ENCODE measurements at places on chromosomes 5 and 9.

GRCh38 chr5:57911438-57911837 lies 428.8 kb upstream of the ACTBL2 start:
- DNase-seq = no peak

GRCh38 chr9:79623799-79624721 lies 52.3 kb downstream of the TLE4 start:
- no peak for DNase-seq

DNA sequence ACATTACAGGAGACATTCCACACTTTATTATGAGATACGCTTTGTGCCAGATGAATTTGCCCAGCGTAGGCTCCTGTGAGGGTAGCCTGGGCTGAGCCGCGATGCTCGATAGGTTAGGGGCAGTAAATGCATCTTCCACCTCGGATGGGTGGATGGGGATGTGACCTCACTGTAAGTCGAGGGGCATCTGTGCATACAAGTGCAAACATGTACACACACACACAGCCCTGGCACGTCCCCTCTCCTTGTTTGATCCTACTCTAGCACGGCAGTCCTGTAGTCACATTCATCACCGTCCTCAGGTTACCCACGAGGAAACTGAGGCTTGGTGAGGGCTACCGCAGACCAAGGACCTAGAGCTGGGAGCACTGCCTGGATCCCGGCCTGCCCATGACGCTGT lies 166.8 kb downstream of the COL23A1 start:
- DNase-seq = no peak

DNA sequence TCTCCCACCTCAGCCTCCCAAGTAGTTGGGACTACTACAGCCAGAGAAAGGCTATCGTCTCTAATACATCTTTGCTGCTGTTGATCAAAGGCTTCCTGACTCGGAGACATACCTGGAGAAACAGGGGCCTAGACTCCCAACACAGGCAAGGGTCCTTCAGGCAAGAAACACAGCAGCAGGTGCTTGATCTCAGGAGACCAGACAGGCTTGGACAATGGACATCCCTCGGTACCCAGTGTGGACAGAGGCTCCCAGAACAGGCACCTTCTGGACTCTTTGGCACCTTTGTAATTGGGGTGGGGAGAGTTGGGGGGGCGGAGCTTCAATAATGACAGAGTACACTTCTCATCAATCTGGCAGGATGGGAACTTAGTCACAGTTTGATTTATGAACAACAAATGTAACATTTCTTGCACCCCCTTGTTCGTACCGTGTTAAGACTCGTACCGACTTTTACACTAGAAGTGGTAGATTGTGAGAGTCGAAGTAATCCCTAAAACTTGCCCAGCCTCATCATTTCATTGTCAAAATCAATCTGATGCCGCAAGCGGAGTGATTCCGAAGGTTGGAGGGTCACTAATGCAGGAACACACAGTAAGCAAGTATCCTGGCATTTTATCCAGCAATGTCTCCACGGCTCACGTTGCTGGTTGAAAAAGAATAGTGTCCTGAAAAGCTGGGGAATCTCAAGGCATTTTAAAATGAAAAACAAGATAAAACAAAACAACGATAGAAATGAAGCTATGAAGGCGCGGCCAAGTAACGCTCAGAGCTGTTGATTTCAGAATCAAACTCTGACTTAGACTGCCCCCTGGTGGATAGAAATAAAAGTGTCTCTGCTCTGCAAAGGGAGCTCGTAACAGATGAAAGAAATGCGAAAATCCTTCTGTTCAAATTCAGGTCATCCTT lies 46.4 kb upstream of the STK32A start:
- DNase-seq = no peak

DNA sequence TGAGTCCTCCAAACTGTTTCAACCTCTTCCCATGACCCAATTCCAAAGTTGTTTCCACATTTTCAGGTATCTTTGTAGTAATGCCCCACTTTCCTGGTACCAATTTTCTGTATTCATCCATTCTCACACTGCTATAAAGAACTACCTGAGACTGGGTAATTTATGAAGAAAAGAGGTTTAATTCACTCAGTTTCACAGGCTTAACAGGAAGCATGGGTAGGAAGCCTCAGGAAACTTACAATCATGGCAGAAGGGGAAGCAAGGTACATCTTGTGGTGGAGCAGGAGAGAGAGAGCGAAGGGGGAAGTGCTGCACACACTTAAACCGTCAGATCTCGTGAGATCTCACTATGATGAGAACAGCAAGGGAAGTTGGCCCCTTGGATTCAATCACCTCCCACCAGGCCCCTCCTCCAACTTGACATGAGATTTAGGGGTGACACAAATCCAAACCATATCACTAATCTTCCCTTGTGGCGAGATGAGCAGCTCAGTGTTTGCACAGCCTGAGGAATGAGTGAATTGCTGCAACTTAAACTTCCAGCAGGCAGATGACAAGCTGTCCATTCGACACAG lies 42.9 kb downstream of the TRIP13 start:
- no peak for DNase-seq

DNA sequence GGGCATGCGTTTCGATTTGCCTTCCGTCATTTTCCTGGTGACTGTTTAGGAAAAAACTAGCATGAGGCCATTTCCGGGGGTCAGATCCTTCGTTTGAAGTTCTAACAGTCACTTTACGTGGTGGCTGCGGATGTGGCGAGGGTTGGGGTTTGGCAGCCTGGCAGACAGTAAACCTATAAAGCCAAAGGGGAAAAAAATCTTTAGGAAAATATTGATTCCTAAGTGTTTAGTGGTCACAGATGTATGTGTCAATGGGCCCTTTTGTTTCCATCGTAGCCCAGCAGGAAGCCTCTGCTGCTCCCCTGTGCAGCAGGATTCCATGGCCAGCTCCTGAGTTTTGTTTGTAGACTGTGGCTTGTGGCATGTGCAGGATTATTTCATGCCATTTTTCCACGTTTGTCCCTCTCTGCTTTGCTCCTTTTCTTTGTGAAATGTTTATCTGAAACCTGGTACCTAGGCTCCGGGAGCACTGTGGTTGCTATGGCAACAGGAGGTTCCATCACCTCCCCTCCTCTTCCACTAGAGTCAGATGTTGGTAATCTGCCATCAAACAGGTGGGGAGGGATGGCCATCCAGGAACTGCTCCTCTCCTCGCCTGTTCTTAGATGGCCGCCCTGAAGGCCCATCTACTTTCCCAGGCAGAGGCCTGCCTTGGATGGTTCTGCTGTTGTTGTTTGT lies 202.3 kb downstream of the AOPEP start:
- DNase-seq = no peak

DNA sequence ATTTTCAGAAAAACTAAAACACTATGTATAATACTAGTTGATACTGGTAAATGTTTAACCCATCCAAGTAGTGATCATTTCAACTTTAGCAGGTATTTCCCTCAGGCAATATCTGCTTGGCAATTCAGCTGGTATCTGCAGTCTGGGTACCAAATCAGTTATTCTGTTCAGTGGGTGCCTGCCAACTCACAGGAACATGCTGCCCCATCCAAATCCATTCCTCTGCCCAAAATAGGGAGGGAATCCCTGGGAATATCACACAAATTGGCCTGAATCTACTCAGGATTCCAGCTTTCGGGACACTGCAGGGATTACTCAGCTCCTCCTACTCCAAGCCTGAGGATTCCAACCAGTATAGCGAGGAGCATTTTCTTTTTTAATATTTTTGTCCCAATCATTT lies 61.7 kb upstream of the PDE4D start:
- DNase-seq = no peak

DNA sequence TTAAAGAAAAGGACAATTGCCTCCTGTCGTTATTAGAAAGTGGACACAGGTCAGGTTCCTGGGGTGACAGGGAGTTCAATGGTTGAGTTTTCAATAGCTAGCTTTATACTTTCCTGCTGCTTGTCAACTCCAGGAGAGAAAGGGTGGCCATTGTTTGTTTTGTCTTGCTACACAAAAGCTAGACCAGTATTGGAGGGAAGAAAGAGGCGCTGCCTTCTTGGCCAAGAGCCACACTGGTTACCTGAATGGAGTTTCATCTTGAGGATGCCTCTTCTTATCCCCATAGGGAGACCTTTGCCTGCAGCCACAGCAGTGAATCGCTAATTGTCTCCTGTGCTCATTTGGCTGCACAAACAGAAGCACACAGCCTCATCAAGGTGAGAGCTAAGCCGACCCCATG lies 279.4 kb upstream of the GRIA1 start:
- no peak for DNase-seq

DNA sequence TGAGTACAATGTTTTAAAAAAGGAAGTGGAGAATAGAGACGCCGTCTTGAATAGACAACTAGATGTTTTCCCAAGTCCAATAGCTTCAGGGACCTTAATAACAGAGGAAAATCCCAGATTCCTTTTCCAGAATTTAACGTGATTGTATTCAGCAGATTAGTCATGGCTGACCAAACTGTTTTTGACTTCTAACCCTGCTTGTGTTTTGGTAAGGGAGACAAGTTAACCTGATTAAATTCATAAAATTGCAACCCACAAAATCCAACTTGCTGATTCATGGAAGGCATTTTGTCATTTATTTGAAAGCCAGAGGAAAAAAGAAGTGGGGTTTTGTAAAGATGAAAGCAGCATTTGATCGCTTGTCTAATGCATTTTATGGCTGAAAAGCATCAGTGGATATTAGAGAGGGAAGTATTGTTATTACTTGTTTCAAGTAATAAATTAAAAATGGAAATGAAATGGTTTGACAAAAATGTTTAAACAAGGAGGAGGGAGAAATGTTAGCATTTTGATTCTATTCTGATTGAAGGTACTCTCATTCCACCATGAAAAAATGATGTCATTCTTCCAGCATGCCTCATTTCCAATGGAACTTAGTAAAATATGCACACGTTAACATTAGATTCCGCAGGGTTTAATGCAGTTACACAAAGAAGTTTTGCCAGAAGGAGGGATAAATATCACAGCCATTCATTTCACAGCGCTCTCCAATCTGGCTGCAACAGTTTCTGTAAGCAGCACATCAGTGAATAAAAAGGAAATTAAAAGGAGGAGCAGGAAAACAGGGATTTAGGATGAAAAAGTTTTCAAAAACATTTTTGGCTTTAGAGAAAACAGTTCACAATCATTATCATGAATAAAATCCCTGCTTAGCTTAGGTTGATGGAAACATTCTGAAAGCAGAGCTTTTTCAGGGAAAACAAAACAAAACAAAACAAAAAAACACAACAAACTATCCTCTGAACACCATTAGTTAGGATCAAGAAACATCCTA lies 314.7 kb downstream of the PRR16 start:
- no peak for DNase-seq

DNA sequence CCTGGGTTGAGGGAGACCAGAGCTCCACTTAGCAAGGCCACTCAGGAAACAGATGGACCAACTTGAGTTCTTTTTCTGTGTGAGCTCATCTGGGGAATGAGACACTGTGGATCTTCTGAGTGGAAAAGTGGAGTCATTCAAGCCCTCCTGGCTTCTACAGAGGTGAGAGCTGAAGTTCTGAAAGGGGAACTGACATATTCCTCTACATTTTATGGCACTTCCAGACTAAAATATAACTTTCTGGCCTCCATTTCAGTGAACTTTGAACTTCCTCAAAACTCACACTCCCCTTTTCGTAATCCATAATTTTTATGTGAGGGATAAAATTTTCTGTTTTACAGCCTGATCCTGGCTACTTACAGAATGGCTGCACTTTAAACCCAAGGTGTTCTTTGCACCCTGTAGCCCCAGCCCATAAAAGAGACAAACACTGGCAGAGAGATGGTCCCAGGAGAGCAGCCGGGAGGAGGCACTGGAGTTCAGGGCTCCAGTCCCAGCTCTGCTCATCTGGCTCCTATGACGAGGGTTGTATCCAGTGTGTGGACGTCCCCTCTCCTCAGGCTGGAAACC lies 10.8 kb downstream of the SPAAR start:
- DNase-seq = no peak

- DNase-seq = no peak
These were observed 513.7 kb downstream of the CDK5RAP2 start for GRCh38 chr9:120066315-120066714.

DNA sequence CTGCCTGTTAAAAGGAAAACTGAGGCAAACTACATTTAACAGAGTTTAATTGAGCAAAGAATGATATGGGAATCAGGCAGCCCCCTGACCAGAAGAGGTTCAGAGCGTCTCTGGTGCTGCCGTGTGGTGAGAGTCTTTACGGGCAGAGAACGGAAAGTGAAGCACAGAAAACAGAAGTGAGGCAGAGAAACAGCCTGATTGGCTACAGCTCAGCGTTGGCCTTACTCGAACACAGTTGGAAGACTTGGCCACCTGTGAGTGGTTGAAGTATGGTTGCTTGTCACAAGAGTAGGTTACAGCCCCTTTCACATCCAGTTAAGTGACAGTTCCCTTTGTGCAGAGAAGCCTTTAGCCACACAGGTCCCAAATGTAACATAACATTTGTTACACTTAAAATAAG lies 16.9 kb upstream of the FBP1 start:
- peak; percentile 91 for DNase-seq

- no peak for DNase-seq
These were observed 31.8 kb downstream of the CSF1R start for GRCh38 chr5:150054569-150054968.

DNA sequence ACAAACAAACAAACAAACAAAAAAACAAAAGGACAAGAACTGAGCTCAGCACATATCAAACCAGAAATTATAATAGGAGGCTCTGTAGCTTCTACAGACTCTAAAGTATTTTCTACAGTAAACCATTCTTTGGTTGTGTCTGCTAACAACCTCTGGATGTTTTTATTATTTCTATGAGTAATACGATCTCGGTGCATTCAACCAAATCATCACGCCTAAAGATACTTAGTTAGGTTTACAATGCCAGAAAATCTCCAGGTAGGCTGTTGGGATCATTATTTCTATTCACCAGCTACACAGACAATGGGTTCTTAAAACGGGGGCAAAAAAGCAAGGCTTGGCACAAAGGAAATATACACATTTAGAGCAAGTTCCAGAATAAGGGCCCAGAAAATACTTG lies 41.6 kb upstream of the ALDOB start:
- no peak for DNase-seq

- no peak for DNase-seq
These were observed 52.8 kb downstream of the HABP4 start for GRCh38 chr9:96502539-96503373.

GRCh38 chr9:23826120-23826629 lies at the start of gene ELAVL2:
ELAVL2 (minus strand) TSS chr9:23826240; CDS start chr9:23762234, 64,006 bp downstream.
- DNase-seq = no peak

DNA sequence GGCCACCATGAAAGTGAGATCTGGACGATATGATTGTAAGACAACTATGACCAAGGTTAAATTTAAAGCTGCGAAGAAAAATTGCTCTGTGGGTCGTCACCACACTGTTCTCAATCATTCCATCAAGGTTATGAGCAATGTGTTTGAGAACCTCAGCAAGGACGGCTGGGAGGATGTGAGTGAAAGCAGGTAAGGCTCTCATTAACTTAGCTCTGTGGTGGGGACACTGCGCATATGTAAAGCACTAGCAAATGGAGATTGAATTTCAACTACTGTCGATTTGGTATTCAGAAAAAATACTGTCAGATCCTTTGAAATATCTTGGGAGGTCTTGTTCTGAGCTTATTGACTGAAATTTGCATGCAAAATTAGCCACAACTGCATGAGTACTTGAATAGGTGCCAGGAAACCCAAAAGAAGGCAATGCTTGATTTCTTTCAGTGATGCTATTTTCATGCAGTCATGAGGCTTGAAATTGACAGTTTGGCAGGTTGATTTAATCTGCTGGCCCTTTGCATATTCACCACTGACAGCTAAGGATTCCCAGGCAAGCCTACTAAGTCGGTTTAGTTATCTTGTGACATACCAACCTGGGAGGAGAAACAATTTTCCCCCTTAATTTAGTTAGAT lies 183.9 kb upstream of the SH3GL2 start:
- DNase-seq = no peak
